Activated T-helper 17 cell treated with anti-CD3 and anti-CD28 coated beads, Interleukin-2, amount 50 U/mL, for 72 hours (primary cell): ENCODE measurements at places on chromosomes 5 and 9.

GRCh38 chr5:180068519-180069090 lies 3.0 kb downstream of the RNF130 start:
- ATAC-seq: no peak

GRCh38 chr5:14144586-14145434 lies 1.7 kb downstream of the TRIO start:
- peak; percentile 54 for ATAC-seq

- ATAC-seq: no peak
Measured at GRCh38 chr5:78823196-78823595, 161.9 kb downstream of the ARSB start.

DNA sequence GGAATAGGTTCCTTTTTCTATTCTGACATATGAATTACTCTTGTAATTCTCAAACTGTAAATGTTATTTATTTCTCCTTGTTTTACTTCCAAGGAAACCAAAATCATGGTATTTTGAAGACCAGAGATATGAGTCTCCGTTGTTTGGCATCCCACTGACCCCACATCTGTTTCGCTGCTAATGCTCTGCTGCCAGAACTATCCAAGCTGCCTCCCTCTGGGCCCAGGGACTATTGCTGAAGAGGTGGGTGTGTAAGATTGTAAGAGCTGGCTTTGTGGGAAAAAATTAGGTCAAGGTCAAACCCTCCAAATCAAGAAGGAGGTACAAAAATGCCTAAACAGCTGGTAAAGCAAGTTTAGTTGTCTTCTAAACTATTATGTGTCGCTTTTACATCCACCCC lies 129.4 kb upstream of the MYO10 start:
- ATAC-seq: no peak

GRCh38 chr9:124205686-124206352 lies 51.9 kb upstream of the NEK6 start:
- no peak for ATAC-seq

DNA sequence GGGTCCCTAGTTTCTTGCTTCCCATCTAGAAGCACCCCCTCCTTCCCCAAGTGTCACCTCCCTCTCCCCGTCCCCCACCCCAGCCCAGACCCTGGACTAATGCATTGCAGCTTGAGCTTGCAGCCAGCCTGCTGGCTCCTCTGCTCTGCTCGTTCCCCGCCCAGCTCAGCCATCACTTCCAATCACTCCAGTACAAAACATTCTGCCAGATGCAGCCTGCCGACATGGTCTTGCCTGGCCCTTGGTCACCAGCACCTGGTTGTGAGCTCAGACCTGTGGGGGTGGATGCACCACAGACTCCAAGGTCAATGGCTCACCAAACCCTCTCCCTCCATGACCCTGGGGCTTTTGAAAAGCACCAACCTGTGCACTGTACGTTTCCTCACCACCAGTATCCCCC lies 172.9 kb upstream of the SMIM23 start:
- no peak for ATAC-seq

DNA sequence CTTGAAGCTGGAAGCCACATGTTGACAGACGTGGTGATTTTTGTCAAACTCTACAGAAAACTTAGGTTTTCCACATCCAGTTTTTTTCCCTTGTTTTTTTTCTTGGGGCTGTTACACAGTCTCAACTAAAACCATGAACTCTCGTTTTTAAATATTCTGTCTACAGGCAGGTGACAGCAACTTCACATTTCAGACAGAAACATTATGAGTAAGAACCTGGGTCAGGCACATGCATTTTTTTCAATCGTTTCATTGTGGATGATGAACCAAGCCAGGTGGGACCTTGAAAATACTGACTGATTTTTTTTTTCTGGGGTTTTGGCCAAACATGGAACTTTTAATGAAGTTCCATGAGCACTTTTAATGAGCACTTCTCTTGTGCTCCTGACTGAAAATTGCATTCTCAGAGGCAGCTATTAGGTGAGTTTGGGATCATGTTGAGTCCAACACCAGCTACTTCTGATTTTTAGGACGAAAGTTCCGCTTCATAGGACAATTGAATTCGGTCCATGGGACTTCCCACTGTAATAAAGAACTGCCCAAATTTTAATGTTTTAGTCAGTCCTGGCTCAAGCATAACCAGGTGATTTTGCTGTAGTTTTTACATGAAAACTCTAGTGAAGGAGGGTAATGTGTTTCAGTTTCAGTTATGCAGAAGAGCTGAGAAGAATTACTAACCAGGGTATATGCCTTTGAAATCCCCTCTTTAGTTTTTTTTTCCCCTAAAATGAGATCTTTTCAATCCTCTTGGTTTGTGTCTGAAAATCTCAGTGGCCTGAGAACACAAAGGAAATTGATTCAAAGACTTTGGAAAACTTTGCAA lies 93.2 kb upstream of the ADAMTS16 start:
- ATAC-seq: no peak

DNA sequence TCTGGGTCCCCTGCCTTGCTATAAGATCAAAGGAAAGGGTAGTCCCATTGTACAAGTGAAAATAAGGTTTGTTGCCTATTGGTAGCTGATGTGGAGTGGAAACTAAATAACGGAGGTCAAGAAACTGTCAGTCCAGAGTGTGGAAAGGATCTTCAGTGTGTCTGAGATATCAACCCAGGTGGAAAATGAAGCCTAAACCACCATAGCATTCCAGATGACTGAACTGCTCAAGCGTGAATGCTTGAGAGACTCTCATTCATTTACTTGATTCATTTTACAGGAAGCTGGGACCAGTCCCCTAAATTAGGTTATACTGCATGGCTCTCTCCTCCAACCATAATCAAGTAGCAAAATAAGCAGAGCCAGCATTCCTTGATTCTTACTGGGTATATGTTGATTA lies 116.0 kb upstream of the SLC28A3 start:
- no peak for ATAC-seq
